ENCODE measurements at places on chromosomes 7 and 10. TPM values are rescaled to one million over a fixed set of nuclear protein-coding genes. Genes with fewer than 3 reads are reported as not detected.

Gene CC2D2B
- total RNA-seq: not detected

Gene TMEM140
- 0.64 TPM for total RNA-seq

Gene AP3M1
- 28.3 TPM for total RNA-seq

Gene ENO4
- total RNA-seq: 0.16 TPM

Gene AHR
- 60.8 TPM for total RNA-seq

Gene LUC7L2
- total RNA-seq: 30.0 TPM

Gene ATG9B
- total RNA-seq: 0.13 TPM

Gene CTNNA3
- under 0.01 TPM for total RNA-seq

Gene WNT2
- 0.13 TPM for total RNA-seq

Gene FOXI2
- total RNA-seq: not detected

Gene ODAD2
- total RNA-seq: 0.52 TPM

Gene IPMK
- 3.7 TPM for total RNA-seq

Gene CALN1
- not detected for total RNA-seq

Gene IDI2
- not detected for total RNA-seq

Gene KLF14
- total RNA-seq: 0.13 TPM

Gene PON3
- total RNA-seq: not detected

Gene GPR158
- 0.40 TPM for total RNA-seq

Gene GIMAP5
- total RNA-seq: 0.13 TPM

Gene AASS
- 18.9 TPM for total RNA-seq

Gene CD36
- 10.8 TPM for total RNA-seq

Gene RTKN2
- 1.7 TPM for total RNA-seq

Gene RBP3
- not detected for total RNA-seq

Gene WEE2
- total RNA-seq: not detected

Gene CDCA7L
- 27.5 TPM for total RNA-seq

Gene SKAP2
- 27.4 TPM for total RNA-seq

Gene IL2RA
- total RNA-seq: not detected

Gene PTPRN2
- total RNA-seq: 0.78 TPM

Gene DLX6
- not detected for total RNA-seq

Gene FBXO24
- total RNA-seq: 0.65 TPM

Gene MYPN
- 0.13 TPM for total RNA-seq

Gene SEMA3E
- total RNA-seq: 0.88 TPM

Gene ANXA8
- total RNA-seq: 0.40 TPM

Gene STEAP1B
- 4.4 TPM for total RNA-seq

Gene TMEM213
- total RNA-seq: not detected

Gene EBF3
- total RNA-seq: 0.88 TPM

Gene ASB10
- total RNA-seq: not detected

Gene SORCS3
- total RNA-seq: not detected

Gene CALHM1
- total RNA-seq: not detected

Gene BAIAP2L1
- 5.4 TPM for total RNA-seq

Gene HMX3
- not detected for total RNA-seq

Gene LRIT2
- not detected for total RNA-seq
